Naive thymus-derived CD4-positive, alpha-beta T cell (primary cell): ENCODE measurements at places on chromosomes 4 and X. TPM values are rescaled to one million over a fixed set of nuclear protein-coding genes. Genes with fewer than 3 reads are reported as not detected.

DNA sequence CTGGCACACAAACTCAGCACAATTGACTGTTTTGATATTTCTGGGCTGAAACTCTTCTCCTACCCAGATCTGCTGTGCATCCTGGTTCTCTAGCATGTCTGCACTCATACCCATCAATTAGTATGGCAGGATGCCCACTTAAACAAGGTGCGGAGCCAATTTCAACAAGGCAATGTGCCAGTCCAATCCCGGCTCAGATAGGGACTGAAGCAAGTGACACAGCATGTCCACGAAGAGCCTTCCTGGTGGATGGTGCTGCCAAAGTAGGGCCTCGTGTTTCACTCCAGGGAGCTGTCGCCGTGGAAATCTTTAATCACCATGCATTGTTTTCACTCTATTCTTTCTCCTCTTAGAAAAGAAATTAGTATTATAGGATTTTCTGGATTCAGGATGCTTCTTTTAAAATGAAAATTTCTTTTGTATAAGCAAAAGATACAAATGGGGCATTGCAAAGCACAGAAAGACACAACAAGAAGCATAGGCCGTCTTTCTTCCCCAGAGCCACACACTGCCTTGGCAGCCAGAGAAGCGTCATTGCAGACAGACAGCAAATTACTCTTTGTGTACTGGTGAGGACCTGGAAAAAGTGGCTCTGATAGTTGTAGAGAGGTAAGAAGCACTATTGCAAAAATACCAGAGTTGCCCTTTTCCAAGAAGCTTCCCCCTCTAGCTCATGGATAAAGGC, 40.6 kb upstream of the LSM6 start:
- no peak overlapping the region for H3K4me3 ChIP-seq
- H3K4me1 ChIP-seq = no peaks in the 10 kb centered on the region
- no peak for DNase-seq
- H3K27me3 ChIP-seq = no peaks in the 10 kb centered on the region

GRCh38 chrX:55919367-55920221, 202.0 kb downstream of the RRAGB start:
- H3K36me3 ChIP-seq = no peaks in the 10 kb centered on the region
- H3K27me3 ChIP-seq = no peaks in the 10 kb centered on the region
- no peak overlapping the region for H3K27ac ChIP-seq

- H3K27ac ChIP-seq = no peak overlapping the region
- DNase-seq = no peak
- H3K4me1 ChIP-seq = no peaks in the 10 kb centered on the region
Measured at GRCh38 chrX:112081781-112082652, 559 bp downstream of the TRPC5 start.

GRCh38 chrX:106170318-106170717, 2.2 kb downstream of the PWWP3B start:
- H3K27ac ChIP-seq = no peak overlapping the region
- no peaks in the 10 kb centered on the region for H3K36me3 ChIP-seq
- H3K4me3 ChIP-seq = no peak overlapping the region
- H3K4me1 ChIP-seq = no peaks in the 10 kb centered on the region
- no peaks in the 10 kb centered on the region for H3K27me3 ChIP-seq
- DNase-seq = no peak

Gene TBC1D8B
- total RNA-seq = 1.7 TPM

- no peaks in the 10 kb centered on the region for H3K27me3 ChIP-seq
- H3K27ac ChIP-seq = no peak overlapping the region
- DNase-seq = peak; percentile 25
- no peaks in the 10 kb centered on the region for H3K4me1 ChIP-seq
Measured at GRCh38 chrX:19334945-19335626, 8.6 kb upstream of the PDHA1 start.

Gene UCHL1
- not detected for total RNA-seq
